ENCODE measurements at places on chromosomes 1 and 21. TPM values are rescaled to one million over a fixed set of nuclear protein-coding genes. Genes with fewer than 3 reads are reported as not detected.

Gene OR2L2
- total RNA-seq, result not detected

Gene TDRD5
- total RNA-seq, result not detected

Gene TMPRSS2
- not detected for total RNA-seq

Gene TMEM125
- not detected for total RNA-seq

Gene RPS6KA1
- total RNA-seq, result 13.3 TPM
